ENCODE measurements at places on chromosomes 16 and 17. TPM values are rescaled to one million over a fixed set of nuclear protein-coding genes. Genes with fewer than 3 reads are reported as not detected.

DNA sequence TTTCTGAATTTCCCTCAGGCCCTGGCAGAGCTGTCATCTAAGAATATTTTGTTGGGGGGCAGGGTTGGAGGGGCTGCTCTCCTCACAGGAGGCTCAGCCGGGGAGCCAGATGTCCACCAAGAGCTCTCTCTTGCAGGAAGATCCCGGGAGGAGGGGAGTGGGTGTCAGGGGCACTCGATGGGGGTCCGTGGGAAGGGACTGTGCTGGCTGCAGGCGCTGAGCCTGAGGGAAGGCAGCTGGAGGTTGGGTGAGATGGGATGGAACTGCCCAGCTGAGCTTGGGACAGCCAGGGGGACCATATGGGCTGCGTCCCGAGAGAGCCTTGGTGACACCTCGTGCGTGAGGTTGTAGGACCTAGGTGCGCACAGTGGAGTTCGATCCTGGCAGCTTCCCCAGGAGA is 111.2 kb upstream of the GSE1 start:
- no peak for DNase-seq

DNA sequence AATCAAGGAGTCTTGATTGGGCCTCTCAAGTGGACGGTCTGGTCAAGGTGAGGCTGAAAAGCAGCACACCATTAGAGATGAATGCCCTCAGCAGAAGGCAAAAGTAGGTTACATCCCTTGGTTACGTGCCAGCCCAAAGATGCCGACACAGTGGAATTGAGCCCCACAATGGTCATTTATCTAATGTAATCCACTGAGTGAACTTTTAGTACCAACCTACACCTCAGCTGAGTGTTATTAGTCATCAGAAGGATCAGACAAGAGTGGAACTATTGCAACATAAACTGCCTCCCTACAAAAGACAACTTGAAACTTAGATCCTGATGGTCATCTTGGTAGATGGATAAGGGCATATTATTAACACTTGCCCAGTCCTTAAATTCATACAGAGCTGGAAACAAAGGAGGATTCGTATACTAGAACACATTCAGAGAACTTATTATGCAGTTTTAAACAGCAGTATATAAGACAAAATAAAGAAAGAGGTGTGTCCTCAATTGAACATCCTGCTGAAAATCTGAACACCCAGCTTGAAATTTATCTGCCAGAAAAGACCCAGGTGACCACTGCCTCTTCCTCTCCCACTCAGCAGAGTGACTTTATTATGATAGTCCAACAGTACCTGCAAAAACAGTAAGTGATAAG is 2.8 kb downstream of the DCUN1D3 start:
- no peak for DNase-seq

DNA sequence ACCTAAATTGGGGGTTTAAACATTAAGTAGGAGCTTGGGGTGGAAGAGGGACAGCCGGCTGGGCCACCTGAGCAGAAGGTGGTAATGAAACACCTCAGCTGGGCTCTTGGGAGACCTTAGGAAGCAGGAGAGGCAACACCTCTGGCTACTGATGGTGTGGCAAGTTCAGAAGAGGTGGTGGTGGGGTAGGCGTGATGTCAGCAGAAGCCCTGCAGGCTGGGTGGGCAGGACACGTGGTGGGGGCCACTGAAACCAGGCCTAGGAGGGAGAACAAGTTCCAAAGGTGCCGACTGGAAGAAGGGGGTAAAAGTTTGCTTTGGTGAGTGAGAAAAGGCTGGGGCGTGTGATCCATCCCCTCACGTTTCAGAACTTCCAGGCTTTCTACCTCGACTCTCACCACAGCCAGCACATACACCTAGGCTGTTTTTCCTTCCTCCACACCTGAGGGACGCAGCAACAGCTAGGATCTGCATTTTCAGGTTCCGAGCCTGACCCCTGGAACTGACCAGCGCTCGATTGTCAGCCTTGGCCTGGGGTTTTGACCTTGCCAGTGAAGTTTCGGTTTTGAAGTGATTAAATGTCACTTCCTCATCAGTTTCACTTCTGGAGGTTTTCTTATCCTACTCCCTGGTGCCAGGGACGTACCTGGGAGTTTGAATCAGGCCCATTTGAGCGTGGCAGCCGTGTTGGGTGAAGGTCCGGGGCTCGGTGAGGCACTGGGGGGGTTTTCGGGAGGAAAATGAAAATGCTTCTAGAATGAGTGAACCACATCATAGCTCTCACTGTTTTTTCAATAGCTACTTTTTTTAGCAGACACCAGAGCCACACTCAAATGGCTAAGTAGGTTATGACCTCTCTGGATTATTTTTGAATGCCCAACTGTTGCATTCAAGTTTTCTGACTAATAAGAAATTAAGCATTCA is 10.0 kb downstream of the SNN start:
- DNase-seq: no peak

- DNase-seq: no peak
Measured at GRCh38 chr16:53922067-53922806, 218.3 kb downstream of the FTO start.

- no peak for DNase-seq
Measured at GRCh38 chr16:79437764-79438751, 162.5 kb downstream of the MAF start.

- DNase-seq: no peak
Measured at GRCh38 chr16:54720259-54720658, 210.4 kb upstream of the IRX5 start.

DNA sequence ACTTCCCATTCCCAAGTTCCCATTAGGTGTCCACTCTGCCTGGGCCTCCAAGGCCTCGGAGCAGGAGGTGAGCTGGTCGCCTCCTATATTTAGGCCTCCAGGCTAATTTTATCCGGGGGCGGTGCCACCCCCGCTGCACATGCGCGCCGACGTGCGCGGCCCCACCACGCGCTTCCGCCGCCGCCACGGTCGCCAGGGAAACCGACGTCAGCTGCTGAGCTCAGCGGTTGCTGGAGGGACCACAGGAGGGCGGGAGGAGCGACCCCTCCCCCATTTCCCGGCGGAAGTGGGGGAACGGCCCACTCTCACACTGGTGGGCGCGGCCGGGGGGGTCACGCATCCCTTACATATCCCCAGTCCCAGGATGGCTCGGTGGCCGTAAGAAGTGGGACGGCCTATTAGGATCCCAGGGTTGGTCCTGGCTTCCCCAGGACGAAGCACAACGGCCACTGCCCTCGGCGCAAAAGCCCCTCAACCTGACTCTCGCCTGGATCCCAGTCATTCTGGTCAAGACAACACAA is 1.0 kb downstream of the PER1 start:
- DNase-seq: peak; percentile 81

- DNase-seq: no peak
Measured at GRCh38 chr16:59887856-59888255, 1153.7 kb upstream of the GOT2 start.

DNA sequence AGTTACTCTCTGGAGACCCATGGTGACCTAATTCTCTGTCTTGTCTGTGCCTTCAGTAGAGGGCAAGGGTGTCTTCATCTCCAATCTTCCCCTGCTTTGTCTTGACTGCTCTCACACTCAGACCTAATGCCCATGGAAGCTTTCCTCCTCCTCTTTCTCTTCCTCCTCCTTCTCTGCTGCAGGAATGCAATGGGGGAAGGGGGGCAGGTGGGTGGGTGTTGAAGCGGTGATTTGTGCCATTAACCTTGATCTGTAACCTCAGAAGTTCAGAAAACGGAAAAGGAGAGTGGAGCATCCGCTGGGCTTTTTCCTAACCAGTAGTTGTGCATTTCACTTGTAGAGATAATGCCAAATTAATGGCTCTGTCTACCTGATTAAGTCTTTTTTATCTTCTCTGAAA is 172.3 kb upstream of the CDH11 start:
- DNase-seq: no peak

DNA sequence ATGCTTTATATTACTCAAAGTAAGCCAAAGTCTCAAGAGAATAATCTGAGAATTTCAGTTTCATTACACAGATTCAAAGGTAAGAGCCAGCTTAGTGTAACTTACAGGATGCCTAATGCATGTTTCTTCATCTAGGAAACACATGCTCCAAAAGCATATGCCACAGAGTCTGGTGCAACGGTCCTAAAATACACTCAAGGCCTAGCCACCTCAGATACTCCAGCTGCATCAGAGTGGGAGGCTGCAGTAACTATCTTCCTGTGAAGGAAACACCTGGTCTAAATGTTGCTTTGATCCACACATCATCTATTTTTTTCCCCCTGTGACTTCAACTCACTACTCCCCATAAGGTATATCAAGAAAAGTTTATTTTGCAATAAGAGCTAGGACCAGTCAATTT is 51.6 kb upstream of the CORO6 start:
- DNase-seq: no peak

- DNase-seq: peak; percentile 94
Measured at GRCh38 chr17:81295031-81295675, at the start of gene SLC38A10. SLC38A10 (minus strand) TSS chr17:81295307; CDS start chr17:81294921, 386 bp downstream.

GRCh38 chr17:63631626-63632025 is 9.4 kb downstream of the MAP3K3 start:
- DNase-seq: no peak

DNA sequence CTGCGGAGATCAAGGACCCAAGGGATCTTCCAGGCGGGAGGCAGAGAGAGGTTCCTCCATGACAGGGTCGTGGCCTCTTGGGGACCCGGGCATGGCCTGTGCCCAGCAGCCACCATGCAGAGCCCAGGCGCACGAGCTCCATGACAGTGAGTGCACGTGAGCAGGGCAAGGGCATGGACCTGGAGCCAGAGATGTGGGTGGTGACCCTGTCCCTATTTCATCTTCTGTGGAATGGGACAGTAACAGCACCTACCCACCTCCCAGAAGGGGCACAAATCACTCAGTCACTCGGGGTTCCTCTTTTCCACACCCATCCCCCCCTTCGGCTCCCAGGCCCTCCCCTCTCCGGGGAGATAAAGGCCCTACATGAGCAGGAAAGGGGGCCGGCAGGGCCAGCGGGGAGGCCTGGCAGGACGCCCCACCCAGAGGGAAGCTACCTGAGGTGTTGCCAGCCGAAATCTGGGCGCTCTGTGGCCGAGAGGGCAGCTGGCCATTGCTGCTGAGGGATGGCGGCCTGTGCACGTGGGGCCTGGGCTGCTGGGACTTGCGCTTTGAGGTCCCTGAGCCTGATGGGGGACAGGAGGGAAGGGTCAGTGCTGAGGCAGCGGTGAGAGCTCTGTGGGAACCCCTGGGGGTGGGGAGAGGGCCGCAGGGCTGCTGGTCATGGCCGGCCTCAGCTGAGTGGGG is 10.4 kb downstream of the UBALD2 start:
- DNase-seq: no peak

GRCh38 chr16:85227084-85227945 is 115.0 kb upstream of the CIBAR2 start:
- DNase-seq: no peak

GRCh38 chr17:1094591-1094990 is 85.2 kb downstream of the ABR start:
- no peak for DNase-seq

- DNase-seq: peak; percentile 92
Measured at GRCh38 chr16:30186782-30187555, 3.6 kb downstream of the CORO1A start.

- DNase-seq: no peak
Measured at GRCh38 chr16:85133290-85133599, 21.0 kb upstream of the CIBAR2 start.

DNA sequence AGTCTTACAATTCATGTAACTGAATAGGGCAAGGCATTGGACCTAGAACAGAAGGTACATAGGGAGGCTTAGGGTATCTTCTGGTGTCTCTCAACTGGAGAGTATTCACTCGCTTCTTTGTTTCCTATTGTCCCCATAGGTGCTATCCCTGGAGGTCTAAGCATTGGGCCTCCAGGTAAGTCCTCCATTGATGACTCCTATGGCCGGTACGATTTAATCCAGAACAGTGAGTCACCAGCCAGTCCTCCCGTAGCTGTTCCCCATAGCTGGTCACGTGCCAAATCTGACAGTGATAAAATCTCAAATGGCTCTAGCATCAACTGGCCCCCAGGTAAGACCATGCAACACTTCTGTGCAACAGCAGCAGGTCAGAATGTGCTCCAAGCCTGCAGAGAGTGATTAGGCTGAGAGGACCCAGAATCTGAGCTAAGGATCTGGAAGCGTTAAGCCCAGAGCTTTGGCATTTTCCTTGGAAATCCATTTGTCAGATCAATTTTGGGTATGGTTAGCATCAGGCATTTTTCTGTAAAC is 35.7 kb downstream of the TMC6 start:
- no peak for DNase-seq

DNA sequence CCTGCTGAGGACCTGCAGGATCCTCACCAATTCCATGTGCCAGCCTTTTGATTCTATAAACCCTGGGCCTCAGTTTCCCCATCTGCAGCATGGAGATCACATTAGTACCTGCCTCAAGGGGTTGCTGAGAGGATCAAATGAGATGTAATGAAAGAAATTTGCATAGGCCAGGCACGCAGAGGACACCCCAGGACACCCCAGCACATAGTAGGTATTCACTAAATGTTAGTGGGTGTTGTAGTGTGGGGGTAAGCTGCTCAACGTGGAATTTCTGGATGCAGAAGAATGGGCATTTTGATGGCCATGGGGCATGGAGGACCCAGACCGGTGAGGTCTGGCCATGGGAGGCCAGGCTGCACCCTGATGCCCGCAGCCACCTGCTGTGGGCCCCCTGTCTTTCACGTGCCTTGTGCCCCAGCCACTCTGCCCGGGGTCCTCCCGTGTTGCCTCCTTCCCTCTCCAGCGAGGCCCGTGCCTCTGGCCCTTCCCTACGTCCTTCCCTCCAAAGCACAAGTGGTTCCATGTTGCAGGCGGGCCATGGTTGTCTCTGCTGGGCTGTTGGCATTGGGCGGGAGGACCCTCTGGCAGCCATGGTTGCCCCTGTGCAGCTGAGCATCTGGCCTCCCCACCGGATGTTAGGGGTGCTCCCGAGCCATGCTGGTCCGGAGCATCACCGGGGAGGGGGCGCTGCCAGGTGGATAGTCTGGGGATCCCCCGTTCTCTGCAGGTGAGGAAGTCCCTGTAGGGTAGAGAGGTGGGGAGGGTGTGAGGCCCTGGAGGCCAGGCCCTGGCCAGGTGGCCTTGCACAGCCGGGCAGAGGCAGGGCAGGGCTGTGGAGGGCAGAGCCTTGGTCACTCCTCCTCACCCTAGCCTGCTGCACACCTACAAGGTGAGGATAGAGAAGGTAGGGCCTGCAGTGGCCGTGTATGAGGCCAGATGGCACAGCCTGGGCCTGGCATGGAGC is 8.6 kb downstream of the MAP2K3 start:
- DNase-seq: no peak

DNA sequence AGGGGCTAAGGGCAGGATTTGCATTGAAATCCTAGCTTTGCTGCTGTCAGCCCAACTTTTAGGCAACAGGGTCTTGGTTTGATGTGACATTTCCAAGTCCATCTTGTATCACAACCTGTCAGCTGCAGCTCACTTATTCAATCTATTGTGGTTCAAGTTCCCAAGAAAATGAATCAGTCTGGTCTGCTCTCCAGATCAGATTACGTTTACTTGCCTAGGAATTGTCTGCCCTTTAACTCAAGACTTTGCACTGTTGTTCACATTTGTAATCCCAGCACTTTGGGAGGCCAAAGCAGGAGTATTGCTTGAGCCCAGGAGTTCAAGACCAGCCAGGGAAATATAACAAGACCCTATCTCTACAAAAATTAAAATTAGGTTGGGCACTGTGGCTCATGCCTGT is 10.0 kb downstream of the STX4 start:
- DNase-seq: no peak

- no peak for DNase-seq
Measured at GRCh38 chr16:9165681-9166080, 74.2 kb downstream of the HAPSTR1 start.

SLC38A8 gene
- total RNA-seq: not detected

ORC6 gene
- 42.9 TPM for total RNA-seq

FLII gene
- 273 TPM for total RNA-seq

KLHL10 gene
- total RNA-seq: 0.12 TPM

TSPAN10 gene
- 0.56 TPM for total RNA-seq

CBX2 gene
- total RNA-seq: 2.8 TPM

KRTAP4-1 gene
- total RNA-seq: not detected

CBFA2T3 gene
- total RNA-seq: 1.1 TPM

TMC7 gene
- total RNA-seq: not detected

Data from activated naive CD4-positive, alpha-beta T cell treated with anti-CD3 and anti-CD28 coated beads, Interleukin-2, amount 50 U/mL, for 72 hours (primary cell).